ENCODE measurements at places on chromosomes 5 and 9.

DNA sequence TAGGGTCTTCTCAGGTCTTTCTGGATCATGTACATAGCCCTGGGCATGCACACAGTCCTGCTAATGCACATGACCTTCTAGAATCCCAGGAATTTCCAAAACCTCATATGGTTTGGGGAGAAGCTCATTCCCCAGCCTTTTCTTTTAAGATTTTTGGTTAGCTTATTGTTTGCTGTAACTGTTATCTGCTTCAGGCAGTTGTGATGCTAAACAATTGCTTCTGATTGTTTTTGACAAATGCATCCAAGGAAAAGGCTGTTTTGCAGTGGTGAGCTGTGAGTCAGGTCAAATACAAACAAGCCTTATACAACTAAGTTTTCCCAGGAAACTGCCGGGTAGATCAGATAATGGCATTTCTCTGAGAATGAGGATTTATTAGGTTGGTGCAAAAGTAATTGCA is 32.7 kb downstream of the SMC5 start:
- DNase-seq: no peak

- no peak for DNase-seq
These were observed 294.6 kb downstream of the BNC2 start for GRCh38 chr9:16575986-16576245.

GRCh38 chr5:59327191-59327980 is 566.1 kb downstream of the PDE4D start:
- no peak for DNase-seq

DNA sequence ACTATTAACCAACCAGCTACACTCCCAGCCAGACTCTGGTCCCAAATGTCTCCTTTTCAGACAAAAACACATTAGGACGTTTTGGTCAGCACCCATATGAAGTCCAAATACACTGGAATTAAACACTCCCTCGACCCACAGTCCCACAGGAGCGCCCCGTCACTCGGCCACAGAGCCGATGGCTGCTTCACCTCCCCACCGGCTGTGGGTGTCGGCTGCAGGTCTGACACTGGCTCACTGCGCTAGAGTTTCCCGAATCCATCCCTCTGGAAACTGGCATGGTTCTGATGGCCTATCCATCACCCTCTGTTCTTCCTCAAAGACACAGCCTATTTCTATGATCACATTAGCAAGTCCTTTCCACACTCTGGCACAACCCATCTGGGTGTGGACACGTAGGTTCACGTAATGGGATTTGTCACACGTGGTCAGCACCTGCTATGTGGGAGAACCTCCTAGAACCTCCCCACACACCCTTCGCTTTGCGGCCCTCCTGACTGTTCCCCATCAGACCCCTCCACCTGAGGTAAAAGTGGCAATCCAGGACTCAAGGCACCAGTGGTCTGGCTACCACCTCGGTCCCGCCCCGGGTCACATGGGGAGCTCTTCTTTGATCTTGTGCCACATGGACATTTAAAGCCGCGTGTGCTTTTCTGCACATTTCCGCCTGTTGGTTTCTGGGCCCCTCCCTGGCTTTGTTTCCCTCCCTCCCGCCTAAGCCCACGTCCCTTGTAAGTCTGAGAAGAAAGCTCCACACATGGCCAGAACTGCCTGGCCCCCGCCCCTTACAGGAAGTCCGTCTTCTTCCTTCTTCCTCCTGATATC is 131.1 kb upstream of the PHYKPL start:
- no peak for DNase-seq

DNA sequence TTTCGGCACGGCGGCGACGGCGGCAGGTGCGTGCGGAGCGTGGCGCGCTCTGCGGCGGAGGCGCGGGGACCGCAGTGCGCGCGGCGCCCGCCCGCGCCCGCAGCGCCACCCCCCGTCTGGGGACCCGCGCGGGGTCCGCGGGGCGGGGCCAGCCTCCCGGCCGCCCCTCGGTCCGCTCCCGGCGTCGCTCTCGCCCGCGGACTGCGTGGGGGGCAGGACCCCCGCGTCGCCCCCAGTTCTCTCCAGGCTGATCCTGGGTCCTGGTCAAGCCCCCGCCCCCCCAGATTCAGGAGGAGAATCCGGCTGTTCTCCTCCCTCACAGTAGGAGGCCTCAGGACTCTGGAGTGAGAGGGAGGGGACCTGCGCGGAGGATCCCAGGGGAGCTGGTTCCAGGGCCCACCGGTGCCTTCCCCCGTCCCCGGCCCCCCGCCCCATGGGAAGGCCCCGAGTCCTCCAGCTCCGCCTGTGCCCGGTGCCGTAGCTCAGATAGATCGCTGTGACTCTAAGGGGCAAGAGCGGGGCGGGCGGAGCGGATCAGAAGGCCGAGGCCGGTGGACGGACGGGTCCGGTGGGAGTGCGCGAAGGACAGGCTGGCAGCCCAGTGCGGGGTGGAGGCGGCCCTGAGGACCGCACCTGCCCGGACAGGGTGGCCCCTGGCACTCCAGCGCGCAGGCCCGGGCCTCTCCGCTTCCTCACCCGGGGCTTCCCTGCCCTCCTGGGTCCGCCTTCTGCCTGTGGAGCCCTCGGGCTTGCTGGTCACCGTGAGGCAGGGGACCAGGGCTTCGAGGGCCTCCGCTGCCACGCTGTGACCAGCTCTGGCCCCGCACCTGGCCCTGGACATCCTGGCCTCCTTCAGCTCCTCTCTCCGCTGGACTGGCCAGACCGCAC is at the start of gene RNF208:
TSS of gene RNF208 (minus strand) at position 51 of the 888 bp plus-strand sequence. CDS start 1,028 bp downstream, outside the sequence.
- no peak for DNase-seq

GRCh38 chr5:143800715-143801114 is 11.2 kb upstream of the HMHB1 start:
- DNase-seq: no peak

GRCh38 chr9:89436963-89437625 is 60.8 kb downstream of the SEMA4D start:
- no peak for DNase-seq

DNA sequence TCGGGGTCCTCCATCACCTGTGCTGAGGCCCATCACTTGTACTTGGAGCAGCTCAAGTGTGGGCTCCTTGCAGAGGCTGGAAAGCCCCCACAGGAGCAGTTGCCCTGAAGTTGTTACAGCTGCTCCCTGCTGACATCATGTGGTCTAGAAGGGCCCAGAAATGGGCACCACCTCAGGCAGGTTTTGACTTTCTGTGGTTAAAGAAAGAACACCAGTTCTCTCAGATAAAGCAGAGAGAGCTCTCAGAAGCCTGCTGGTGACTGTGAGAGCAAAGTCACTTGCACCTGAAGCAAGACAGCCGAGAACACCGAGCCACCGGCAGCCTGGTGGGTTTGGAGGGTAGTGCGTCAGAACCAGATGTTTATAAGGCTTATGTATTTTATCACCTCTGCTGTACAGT is 70.4 kb downstream of the MVB12B start:
- no peak for DNase-seq

DNA sequence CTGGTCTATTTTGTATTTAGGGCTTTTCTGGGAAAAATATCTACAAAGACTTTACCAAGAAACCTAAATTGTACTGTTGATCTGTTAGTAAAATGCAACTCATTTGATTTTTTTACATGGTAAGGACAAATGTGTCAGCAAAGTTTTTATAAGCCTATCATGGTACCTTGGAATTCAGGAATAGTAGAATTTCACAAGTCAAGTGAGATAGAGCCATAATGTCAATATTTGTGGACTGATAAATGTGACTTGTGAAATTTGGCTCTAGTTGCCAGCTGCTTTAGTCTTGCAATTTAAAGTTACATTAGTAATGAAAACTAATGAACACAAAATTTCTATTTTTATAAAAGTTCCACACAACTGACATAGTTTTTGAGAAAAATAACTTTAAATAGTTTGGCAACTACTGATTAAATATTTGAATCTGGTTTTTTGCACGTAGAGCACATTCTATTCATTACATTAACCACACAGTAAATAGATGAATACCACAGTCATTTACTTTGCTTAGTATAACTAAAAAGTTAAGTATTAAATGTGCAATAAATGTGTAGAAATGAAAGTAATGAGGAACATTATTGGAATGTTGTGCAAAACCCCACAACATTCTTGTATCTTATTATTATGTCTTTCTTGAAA is 41.2 kb upstream of the RIOK2 start:
- no peak for DNase-seq

GRCh38 chr5:150014456-150014855 is 13.9 kb downstream of the HMGXB3 start:
- no peak for DNase-seq

DNA sequence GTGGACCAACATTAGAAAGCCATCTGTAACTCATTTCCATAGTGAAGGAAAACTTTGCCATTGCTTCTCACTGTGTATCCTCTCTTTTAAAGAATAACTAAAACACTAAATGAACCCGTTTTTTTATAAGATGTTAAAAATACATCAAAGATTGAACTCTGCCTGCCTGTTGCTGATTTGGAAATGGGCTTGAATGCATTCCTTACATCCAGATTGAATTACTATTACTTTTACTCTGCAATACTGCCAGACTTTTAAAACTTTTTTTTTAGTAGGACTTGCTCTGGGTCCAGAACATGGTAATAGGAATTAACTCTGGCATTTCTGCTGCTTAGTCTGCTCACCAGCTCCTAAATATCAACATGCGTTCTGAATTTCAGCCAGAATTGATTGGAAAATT is 176.8 kb upstream of the PAPPA start:
- no peak for DNase-seq

DNA sequence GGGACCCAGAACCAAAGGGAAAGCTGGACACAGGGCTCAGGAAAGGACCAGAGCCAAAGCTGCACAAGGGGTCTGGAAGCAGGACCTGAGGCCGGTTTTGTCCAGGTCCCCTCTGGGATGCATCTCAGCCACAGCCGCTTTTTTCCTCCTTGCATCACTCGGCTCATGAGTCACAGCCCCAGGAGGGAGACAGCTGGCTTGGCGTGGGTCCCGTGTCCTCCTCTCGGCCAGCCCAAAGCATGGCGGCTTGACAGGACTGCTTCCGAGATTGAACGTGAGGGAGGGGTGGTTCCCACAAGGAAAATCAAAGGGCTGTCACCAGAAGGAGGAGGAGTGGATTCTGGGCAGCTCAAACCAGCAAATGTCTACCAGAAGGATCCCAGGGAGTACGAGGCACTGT is 56.7 kb upstream of the CPLX2 start:
- DNase-seq: no peak

GRCh38 chr9:90025816-90026215 is 421.0 kb downstream of the GADD45G start:
- DNase-seq: no peak

GRCh38 chr9:33101104-33101951 is 24.9 kb upstream of the SMU1 start:
- no peak for DNase-seq

DNA sequence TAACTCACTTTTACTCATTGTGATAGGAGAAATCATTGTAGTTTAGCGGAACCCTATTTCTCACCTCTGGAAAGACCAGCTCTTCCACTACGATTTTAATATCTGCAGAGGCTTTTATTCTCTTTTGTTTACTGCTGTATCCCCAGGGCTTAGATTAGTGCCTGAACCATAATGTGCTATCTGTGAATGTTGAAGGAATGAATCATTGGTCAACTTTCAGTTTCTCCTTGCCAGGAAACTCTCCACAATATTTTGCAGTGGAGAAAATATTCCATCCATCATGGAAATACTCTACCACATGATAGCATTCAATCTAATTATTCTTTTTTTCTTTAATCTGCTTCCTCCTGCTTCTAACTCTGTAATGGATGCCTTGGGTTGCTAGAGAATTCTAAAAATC is 263.5 kb upstream of the PTPRD start:
- DNase-seq: no peak

- no peak for DNase-seq
These were observed 257.7 kb downstream of the IRX1 start for GRCh38 chr5:3853362-3853761.

DNA sequence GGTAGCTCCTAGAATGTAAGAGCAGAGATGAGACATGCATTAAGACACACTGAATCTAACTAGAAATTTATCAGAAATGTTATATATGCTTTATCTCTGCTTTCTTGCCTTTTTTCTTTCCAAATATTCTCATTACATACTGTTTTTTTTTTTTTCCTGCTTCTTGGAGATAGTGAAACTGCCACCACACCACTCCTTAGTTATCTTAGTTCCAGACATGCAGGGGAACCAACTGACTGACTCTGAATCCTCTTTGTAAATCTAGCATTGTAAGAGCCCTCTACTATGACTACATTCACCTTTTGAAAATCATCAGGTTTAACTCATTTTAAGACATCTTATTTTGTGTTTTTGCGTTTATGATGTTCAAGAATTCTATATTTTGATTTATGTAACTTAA is 181.3 kb upstream of the ST8SIA4 start:
- DNase-seq: no peak

DNA sequence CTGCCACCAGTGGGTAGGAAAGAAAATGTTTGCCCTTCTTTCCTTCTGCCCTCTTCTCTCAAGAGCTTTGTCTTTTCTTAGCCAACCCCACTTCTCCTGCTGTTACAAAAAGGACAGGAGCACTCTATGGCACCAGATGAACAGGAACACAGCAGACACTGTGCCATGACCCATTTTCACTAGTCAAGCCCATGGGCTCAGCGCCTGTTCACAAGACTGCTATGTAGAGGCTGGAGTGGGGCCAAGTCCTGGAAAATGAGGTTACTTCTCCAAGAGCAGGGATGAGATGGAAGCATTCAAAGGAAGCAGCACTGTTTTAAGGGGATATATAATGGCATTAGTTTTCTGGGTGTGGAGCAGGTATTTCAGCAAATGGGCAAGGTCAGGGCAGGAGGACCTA is 46.8 kb upstream of the GRAMD2B start:
- no peak for DNase-seq

Data from AML-193 (cell line).